ENCODE measurements at places on chromosomes 6 and 20.
A peak's percentile ranks its signal among the peaks of the same experiment; 100 is the strongest.

GRCh38 chr20:41365777-41366545 is 657 bp downstream of the EMILIN3 start:
- no peak for DNase-seq

GRCh38 chr20:60727425-60727824 is 524.6 kb upstream of the CDH4 start:
- no peak for DNase-seq

DNA sequence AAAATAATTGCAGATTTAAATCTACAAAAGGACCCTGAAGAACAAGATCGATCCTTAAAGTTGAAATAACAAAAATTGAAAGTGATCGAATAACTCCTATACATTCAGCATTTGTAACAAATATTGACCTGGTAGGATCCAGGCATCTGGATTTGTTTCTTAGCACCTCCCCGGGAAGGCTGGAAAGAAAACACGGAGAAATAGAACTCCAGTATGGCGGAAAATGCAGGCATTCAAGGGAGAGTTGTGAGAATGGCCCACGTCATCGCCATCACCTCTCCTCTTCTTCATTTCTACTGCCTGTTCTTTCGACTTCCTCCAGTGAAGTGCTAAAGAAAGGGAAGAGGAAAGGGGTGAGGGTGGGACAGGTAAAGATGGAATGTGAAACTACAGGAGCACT is 242.3 kb upstream of the TFAP2D start:
- no peak for DNase-seq

- no peak for DNase-seq
These were observed 7.0 kb downstream of the HELZ2 start for GRCh38 chr20:63567136-63567385.

DNA sequence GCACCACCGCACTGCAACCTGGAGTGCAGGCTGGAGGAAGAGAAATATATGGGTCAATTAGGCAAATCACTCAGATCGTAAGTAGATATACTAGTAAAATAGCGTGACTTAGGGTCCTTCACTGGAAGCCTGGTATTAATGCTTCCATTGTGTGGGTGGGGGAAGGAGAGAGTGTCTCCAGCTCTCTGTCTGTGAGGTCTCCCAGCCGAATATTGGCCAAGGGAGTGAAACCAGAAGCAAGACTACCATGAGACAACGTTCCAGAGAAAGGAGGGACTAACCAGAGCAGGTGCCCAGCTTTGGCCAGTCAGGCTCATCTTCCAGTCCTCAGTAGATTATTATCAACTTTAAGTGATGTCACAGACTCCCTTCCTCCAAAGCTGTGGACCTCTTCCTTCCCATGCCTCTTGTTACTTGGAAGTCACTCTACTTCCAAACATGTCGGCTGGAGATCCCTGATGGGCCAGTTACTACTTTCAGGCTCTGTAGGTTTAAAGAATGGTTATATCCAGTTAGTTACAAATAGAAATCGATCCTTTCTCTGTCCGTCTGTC is 28.8 kb downstream of the MTHFD1L start:
- DNase-seq = no peak

DNA sequence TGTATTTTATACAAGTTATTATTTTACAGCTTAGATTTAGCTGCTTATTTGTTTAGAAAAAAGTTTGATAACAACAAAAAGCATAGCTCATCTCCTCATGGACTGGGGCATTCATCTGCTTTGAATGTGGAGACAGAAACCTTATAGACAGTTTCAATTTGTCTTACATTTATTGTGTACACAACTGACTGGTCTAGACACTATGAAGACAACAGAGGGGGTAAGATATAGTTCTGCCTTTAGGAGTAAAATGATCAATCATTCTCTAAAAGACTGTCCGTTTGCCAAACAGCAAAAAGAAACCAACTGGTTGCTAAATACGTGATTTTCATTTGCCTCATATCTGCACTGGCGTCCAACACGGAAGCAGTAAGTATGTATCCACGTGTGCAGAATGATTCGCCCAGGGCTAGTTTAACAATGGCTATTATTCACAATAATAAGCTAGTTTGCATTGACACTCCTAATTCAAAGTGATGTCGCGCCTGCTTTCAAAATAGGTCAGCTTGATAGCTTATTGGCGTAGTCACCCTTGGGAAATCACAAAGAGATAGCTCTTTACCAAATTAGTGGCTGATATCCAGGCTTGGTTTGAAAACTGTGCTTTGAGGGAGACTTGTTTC is 153.6 kb downstream of the BMP2 start:
- no peak for DNase-seq

DNA sequence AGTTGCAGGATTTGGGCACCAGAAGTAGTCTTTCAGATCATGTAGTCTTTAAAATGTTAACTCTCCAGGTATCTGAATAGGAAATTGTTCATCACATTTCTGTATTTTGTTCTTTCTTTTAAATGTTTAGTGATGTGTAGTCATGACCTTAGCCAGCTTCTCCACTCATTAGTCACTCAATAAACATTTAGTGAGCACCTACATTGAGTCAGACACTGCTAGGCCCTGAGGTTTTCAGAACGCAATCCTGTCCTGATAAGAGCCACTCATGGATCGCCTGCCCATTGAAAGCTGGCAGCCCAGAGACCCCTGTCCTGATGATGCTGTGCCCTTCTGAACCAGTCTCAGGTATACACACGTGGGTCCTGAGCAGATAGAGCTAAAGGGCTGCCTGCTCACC is 163.4 kb upstream of the HEY2 start:
- peak; percentile 63 for DNase-seq

GRCh38 chr6:25959890-25960536 is 2.6 kb upstream of the TRIM38 start:
- no peak for DNase-seq

- no peak for DNase-seq
These were observed 14.3 kb upstream of the SYNDIG1 start for GRCh38 chr20:24455081-24455480.

DNA sequence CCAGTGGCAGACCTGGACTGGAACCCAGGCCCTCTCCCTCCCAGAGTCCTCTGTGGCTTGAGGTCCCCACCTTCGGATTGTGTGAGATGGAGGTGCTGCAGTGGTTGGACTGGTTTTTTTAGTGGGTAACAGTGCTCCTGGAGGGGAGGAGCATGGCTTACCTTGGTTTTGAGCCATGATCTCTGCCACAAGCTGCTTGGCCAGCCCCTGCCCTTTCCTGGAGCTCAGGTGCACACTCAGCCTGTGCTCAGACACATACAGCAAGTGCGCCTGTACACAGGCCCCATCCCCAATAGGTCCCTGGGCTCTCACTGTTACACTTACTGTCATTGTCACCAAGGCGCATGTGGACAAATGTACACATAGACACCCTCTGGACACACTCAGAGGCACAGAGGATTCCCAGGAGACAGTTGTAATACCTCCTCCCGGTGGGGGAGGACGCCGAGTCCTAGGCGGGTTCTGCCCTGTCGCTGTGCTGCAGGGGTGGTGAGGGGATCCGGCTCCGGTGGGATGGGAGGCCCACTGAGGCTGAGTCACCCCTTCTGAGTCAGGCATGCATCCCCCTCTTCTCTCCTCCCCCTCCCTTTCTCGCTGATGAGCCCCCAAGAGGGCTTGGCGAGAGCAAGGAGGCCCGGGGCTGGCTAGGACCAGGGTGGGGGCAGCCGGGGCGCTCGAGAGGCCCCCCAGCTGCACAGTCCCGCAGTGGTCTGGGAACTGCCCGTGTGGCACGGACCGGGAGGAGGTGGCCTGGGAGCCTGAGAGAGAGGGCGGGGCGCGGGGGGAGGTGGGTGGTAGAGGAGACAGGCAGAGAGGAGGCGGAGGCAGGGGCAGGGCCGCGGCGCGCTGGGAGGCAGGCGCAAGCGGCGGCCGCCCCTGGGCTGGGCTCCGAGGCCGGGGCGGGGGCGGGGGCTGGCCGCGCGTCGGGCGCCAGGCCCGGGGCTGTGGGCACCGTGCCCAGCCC is 522 bp upstream of the EPB41L1 start:
- peak; percentile 80 for DNase-seq

GRCh38 chr20:33663161-33664084 is 1.3 kb downstream of the C20orf144 start:
- DNase-seq = peak; percentile 90

DNA sequence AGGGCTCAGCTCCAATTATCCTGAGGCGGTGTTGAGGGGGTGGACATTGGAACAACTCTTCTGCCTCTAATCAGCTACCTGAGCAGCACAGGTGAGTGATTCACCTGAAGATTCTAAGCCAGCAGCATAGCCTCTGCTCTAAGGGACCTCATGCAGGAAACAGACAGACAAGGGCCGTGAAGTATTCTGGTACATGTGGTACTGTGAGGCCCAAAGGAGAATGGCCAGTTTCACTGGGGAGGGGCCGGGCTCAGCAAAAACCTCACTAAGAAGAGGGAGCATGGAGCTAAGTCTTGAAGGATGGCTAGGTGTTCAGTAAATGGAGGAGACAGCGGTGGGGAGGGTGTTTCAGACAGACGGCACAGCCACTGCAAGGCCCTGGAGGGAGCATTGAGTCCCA is 58.5 kb upstream of the CCDC167 start:
- no peak for DNase-seq

DNA sequence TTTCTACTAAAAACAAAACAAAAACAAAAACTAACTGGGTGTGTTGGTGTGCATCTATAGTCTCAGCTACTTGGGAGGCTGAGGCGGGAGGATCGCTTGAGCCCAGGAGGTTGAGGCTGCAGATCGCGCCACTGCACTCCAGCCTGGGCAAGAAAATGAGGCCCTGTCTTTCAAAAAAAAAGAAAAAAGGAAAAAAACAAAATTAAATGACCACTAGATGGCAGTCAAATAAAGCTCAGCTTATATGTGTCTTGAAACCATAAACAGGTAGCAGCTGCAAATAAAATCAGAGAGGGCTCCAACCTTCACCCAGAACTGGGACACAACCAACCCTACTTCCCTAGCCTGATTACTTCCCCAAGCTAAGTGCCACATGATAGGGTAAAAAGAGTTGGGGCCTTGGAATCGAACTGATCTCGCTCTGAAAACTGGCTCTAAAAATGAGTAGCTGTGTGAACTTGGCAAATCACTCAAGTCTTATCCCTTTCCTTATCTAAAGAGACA is 67.1 kb upstream of the ADGRF4 start:
- DNase-seq = peak; percentile 30

DNA sequence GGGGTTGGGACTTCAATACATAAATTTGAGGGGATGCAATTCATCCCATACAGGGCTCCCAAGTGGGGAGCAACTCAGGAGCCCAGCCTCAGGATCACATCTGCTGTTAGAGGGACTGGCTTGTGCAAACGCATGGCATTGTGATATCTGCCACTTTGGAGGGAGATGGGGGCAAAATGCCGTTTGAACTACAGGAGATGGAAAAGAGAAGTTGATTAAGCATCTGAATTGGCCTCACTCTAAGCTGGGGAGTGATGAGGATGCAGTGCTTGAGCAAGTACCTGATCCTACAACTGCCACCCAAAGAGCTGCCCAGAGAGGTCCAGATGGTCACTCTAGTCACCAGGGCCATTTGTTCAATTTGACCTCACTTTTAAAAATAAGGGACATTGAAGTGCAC is 2.0 kb downstream of the LY86 start:
- DNase-seq = no peak

GRCh38 chr6:147211349-147211748 is 7.1 kb downstream of the STXBP5 start:
- no peak for DNase-seq

GRCh38 chr6:40671001-40671693 is 84.0 kb upstream of the LRFN2 start:
- DNase-seq = no peak

DNA sequence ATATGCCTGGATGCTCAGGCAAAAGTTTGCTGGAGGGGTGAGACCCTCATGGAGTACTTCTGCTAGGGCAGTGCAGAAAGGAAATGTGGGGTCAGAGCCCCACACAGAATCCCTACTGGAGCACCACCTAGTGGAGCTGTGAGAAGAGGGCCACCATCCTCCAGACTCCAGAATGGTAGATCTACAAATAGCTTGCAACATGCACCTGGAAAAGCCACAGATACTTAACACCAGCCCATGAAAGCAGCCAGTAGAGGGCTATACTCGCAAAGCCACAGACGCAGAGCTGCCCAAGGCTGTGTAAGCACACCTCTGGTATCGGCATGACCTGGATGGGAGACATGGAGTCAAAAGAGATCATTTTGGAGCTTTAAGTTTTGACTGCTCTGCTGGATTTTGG is 60.7 kb upstream of the GJE1 start:
- DNase-seq = no peak

DNA sequence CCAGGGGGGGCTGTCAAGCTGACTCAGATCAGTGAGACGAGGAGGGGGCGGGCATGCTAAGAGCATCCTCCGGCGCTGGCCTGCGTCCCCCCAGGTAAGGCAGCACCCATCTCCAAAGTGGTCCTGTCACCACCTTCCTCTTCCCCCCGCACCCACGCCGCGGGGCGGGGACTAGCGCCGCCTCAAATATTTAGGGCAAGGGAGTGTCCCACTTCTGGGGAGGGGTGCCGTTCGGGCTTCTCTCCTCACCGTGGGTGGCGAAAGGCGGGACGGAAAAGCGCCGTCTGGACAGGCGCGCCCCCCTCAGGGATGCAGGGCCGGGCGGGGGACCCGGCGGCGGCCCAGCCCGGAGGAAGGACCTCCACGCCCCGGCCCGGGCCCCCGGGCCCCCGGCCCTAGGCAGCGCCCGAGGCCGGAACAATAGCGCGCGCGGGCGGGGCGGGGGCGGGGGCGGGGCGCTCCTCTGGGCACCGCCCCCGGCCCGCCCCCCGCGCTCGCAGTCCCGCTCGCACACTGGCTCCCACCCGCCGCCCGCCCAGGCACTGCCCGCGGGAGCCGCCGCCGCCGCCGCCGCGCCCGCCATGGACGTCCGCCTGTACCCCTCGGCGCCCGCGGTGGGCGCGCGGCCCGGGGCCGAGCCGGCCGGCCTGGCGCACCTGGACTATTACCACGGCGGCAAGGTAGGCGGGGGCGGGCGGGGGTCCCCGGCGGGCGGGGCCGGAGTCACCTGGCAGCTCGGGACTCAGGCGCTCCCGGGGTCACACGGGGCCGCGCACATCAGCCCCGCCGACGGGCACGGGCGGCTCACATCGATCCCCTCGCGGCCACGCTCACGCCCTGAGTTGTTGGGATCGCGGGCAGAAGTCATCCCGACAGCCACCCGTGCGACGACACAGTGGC is at the start of gene TOX2:
Gene TOX2 (plus strand): TSS at position 542 of the 900 bp plus-strand sequence. CDS start 40 bp downstream, at position 582.
- peak; percentile 71 for DNase-seq

GRCh38 chr6:46327779-46328178 is 157.0 kb upstream of the ENPP5 start:
- DNase-seq = no peak

DNA sequence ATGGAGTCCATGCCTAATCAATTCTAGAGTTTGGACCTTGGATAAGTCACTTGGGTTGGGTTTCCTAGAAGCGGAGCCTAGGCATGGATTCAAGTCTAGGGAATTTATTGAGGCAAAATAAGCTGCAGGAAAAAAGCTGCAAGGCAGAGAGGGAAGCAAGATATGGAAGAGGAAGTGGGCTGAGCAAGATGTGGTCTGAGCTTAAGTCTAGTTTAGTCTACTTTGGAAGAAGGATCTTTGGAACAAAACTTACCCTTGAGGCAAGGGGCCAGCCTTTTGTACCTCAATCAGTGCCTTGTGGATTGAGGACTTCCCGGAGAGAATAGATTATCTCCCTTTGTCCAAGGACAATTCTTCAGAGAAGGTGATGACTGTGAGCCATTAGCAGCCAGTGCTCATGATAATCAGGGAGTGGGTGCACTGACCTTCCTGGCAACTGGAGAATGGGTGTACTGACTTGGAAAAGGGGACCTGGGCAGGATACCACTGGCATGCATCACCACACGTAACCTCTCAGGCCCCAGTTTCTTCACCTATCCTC is 10.9 kb downstream of the ZSCAN9 start:
- DNase-seq = no peak

- DNase-seq = no peak
These were observed 17.9 kb downstream of the PLCG1 start for GRCh38 chr20:41155261-41155660.

- DNase-seq = no peak
These were observed 12.2 kb downstream of the PRDM13 start for GRCh38 chr6:99618649-99619408.
